ENCODE measurements at places on chromosomes 5 and 9.

DNA sequence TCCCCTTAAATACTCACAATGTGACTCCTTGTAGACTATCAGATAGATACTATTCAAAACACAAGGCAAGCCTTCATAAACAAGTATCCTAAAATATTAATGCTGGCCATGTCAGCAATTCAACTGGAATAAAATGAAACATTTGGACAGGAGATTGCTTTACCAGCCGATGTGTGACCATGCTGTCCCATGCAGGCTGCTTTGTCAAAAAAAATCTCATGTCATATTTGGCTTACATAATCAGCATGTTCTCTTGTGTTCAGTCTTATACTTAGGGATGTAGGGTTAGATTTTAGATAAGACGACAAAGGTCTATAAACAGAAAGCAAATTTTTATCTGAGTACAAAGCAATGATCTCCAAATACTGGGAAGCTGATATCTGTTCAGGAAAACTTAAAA, 108.5 kb downstream of the NR6A1 start:
- DNase-seq, result no peak

- no peak for DNase-seq
Measured at GRCh38 chr5:58706736-58707135, 123.9 kb downstream of the RAB3C start.

DNA sequence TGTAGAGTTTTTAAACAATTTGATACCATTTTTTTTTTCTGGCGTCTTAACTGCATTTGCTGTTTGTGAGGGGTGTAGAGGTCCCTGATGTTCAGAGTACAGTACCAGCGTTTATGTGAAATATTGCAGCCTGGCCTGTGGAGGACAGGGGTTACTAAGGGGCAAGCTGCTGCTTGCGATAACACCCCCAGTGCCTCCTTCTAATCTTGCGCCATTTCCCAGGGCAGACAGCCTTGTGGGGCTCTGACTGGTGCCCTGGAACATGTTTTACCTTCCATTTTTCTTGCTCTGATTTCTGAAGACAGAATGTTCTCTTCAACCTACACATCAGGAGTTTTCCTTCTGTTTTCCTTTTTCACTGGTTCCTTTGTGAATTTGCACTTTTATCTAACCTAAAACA, 142.9 kb downstream of the DOCK8 start:
- no peak for DNase-seq

- no peak for DNase-seq
Measured at GRCh38 chr5:35195472-35195852, 34.8 kb downstream of the PRLR start.

DNA sequence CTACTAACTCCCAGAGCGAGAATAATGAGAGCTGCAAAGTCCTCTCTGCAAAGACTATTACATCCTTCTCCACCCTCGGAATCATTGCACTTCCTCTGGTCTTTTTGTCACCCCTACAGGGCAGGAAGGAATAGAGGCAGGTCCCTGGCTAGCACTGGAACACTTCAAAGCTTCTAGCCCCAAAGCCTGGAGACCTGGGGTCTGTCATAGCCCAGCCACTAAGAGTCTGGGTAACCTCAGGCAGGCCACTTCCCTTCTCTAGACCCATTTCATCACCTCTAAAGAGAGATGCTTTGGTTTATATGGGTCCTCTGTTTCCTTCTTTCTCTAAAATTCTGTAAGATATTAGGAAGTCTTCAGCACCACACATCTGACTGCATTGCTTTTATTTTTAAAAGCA, 6.7 kb downstream of the ADRB2 start:
- DNase-seq, result no peak

- DNase-seq, result no peak
Measured at GRCh38 chr9:88995627-88996026, 4.4 kb downstream of the S1PR3 start.

DNA sequence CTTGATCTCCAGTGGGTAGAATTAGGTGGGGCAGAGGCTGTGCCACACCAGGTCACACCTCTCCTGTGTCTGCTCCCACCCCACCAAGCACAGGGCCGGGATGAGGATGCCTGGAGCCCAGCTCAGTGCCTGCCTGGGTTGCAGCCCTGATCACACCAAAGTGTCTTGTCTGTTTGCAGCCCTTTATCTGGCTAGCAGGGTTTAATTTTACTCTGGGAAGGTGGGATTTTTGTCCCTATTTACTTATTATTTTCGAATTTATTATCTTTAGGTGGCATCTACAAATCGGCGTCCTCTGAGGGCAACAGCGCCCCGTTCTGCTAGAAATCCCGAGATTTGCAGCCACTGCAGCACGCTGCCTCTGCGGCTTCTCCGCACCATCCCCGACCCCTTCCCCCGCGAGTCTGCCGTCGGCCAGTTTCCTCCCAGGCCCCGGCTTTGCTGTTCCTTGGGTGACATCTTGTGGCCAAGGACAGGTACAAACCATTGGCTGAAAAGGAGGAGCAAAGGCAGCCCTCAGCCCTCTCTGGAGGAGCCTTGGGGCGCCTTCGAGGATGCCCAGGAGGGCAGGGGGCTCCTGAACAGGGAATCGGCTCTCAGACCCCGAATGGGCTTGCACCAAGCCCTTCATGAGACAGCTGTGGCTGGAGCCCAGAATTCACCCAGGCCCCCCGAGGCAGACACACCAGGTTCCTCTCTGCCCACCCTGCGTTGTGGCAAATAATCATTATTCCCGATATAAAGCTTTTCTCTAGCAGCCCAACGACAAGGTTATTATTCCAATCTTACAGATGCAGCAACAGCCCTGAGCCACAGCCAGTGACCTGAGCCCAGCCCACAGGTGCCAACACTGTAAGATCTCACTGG, 113.0 kb downstream of the GAPVD1 start:
- DNase-seq, result peak; percentile 73

DNA sequence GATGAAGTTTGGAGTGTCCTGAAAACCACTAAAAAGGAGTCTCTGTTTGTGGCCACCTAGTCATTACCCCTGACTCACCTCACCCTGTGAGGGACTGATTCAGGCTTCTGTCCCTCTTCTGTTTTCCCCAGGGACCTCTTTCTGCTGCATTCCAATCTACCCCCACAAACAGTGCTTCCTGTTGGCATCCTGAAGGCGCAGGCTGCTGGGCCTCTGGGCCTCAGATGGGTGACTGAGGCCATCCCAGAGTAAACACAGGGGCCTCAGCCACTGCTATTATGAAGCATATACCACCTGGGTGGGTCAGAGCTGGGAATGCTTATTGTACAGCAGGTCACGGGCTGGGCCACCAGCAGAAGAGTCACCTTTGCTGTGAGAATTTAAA, 20.0 kb downstream of the MORN5 start:
- no peak for DNase-seq

DNA sequence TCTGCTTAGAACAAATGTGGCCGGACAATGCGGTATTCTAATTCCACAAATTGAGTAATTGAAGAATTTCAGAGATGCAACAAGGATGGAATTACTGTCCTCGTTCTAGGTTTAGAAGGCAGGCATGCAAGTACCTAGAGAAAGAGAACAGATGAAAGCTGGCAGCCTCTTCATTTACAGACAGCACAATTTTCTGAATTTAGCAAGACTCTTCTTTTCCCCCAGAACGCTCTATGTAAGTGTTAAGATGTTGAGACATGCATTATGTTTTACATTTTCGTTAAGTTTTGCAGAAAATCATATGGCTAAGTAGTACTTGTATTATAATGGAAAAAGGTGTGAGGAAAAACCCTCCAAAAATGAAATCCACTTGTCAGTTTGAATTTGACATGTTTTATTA, 259.5 kb upstream of the ARRDC3 start:
- DNase-seq, result no peak

- no peak for DNase-seq
Measured at GRCh38 chr5:146919304-146919703, 40.7 kb upstream of the PPP2R2B start.

DNA sequence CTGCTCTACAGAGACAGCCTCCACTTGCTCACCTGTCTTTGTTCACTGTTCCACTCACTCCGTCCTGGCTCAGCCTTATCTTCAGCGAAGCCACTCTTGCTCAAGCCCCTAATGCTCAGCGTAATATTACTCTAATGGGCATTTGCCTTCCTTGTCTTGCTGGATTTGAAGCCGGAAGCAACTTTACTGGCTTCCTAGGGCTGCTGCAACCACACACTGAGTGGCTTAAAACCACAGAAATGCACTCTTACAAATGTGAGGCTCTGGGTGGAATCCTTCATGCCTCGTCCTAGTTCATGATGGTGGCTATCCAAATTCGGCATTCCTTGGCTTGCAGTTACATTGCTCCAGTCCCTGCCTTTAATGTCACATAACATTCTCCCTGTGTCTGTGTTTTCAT, 85.5 kb upstream of the MARCHF11 start:
- no peak for DNase-seq

DNA sequence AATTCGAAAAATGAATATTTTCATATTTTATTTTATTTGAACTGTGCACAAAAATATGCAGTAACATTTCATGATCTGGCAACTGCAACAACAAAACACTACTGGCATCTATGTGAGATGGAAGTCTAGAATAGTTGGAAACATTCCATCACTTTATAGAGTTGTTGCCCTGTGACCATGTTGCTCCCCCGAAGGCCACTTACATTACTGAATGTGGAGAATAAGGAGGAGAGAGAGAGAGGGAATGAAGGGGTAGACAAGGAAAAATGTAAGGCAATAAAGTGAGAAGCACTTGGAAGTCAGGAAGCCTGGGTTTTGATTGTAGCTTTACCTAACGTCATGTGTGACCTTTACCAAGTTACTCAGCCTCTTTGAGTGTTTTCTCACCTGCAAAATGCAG, 437.2 kb upstream of the EDIL3 start:
- DNase-seq, result no peak

DNA sequence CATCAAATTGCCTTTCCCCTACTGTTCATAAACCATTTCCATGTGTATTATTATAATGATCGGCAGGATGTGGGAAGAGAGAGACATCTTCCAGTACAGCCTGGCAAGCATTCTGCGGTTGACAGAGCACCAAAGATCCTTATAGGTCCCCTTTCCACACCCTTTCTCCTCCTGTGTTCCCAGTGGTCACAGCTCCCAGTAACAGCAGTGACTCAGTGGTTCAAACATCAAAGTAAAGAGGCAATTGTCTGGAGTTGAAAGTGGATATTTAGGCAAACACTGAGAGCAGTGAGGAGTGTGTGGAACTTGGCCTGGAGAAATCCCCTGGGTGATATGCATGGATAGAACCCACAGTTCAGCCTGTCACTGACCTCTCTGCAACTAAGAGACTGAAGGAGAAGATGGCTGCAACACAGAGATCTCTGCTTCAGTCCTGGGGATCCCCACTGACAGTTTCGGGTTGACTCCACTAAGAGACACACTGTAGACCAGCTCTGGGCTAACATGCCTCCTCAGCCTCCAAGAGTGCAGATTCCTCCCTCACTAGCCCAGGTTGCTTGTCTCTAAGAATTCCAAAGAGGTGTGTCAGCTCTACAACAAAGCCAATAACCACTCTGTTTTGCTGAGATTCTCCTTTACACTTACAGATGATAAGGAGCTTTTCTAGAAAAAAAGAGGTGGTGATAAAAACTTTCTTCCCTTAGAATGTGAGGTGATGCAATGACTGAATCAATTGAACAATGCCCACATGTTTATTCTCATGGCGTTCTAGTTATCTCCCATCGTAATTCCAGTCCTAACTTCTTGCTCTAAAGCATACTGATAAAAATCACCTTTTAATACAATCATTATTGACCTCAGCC, 94.4 kb upstream of the IL6ST start:
- no peak for DNase-seq

DNA sequence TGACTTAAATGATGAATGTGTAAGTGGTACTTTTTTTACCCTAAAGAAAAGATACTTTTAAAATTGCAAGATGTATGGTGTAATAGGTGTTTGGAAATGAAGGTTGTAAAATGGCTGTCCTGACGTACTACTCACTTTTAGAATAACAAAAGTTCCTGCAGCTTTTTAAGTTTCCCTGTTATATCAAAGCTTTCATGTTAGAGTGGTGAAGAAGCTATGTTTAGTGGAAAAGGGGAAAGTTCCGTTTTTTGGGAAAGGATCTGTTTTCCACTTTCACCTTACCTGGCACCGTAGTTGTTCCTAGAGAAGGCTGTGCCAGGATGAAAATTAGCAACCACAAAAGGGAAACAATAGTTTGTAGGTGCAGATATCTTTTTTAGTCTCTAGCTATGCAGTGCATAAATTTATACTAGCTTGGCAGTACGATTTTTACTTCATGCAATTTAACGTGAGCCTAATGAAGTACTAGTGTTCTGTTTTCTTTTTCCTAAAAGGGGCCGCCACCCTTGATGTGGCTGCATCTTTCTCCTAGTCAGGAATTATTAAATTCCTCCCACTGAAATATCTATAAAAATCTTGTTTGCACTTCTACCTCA, 1.3 kb downstream of the TNPO1 start:
- DNase-seq, result no peak

- DNase-seq, result no peak
Measured at GRCh38 chr5:89130851-89131250, 247.9 kb upstream of the MEF2C start.

GRCh38 chr5:121158451-121158850, 693.2 kb upstream of the FTMT start:
- no peak for DNase-seq

DNA sequence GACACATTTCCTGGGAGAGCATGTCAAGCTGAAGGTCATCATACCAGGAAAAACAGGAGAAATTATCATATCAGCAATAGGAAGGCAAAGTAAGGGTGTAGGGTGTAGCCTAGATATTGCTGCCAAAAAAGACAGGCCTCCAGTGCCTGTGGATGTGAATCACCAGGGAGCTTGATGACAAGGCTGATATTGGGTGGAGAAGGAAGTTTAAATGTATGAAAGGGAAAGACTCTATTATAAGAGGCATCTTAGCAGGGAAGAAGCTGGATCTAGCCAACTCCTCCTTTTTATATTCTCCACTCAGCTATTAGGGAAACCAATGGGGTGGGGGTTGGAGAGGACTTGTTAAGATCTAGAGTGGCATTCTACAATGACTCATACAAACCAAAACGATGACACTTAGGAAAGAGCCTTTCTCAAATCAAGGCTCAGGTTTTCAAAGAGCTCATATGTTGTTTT, 13.4 kb upstream of the TXNDC8 start:
- DNase-seq, result no peak

DNA sequence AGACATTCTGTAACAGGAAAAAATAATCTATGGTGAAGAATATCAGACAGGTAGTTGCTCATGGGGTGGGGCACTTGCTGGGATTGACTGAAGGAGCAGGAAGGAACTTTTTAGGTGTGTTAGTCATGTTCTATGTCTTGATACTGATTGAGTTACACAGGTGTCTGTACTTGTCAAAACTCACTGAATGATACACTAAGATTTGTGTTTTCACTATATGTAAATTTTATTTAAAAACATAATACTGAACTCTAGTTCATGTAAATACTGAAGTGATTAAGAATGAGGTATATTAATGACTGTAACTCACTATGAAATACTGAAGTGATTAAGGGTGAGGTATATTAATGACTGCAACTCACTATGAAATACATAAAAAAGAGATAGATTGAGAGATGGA, 28.5 kb downstream of the IL6ST start:
- no peak for DNase-seq

DNA sequence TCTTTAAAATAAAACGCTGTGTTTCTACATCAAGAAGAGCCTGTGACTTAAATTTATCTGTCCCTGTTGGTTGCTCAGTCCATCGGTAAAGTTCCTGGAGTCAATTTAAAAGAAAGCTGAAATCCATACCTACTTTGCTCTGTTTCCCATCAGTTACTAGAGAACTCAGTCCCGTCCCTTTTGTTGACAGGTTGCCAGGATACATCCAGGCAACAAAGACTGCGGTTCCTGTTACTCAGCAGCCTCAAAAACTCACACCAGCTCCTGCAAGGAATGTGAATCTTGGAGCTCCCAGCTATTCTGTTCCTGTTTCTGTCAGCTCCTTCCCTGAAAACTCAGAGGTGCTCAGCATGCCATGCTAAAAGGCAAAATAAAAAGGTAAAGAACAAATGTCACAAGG, at the start of gene ZNF474:
Gene ZNF474, plus strand, starts transcription at position 241 of the 400 bp plus-strand sequence. CDS start 22,445 bp downstream, outside the sequence.
- DNase-seq, result no peak

- DNase-seq, result no peak
Measured at GRCh38 chr9:73845954-73846690, 651.0 kb upstream of the RORB start.

Measured in ovary (tissue), 10 donors.